ENCODE measurements at places on chromosomes 3 and 15. TPM values are rescaled to one million over a fixed set of nuclear protein-coding genes. Genes with fewer than 3 reads are reported as not detected.

DNA sequence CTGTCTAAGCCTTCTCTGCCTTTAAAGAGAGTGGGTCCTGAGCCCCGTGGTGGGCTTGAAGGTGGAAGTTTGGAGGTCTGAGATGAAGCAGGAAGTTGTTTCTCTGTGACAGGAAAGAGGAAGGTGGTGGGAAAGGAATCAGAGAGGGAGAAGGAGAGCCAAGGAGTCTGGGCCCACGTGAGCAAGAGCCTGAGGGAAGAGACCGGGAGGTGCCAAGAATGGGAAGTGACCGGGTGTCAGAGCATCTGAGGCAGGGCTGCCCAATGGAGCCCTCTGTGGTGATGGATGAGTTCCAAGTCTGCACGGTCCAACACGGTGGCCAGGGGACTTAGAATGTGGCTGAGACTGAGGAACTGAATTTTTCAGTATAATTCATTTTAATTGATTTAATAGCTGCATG lies 24.6 kb downstream of the ALDH1L1 start:
- no peak for DNase-seq

- DNase-seq, result no peak
These were observed 935.8 kb downstream of the IGSF11 start for GRCh38 chr3:118098827-118099226.

DNA sequence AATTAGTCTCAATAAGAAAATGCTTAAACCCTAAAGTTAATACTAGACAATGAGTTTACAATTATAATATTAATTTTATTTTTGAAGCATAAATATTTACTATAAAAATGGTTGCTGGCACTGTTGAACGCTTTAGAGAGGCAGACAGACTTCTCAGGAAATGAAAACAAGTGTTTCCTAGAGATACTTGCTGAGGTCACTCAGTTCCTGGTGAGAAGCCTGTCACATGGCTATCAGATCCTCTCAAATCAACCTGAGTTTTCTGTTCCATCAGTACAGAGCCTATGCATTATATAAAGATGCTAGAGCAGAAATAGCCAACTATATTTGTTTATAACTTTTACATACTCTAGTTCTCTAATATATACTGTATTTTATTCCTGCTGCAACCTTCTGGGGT lies 109.2 kb downstream of the MYO5A start:
- peak; percentile 75 for DNase-seq

DNA sequence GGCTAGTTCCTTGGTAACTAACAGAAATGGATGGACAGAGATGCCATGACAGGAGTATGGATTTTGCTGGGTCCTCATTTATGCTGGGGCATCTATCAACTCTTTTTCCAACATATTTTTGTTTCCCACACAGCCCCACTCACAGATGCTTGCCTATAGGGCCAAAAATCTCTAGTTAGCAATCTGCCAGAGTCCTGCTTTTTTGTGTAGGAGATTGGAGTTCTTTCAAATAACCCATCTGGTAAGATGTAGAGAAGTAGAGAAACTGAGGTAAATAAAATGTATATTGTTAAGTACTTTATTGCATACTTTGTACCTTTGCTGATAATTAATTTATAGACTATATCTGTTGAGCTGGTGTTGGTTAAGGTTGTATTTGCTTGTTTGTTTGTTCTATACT lies 456.5 kb upstream of the GOLIM4 start:
- DNase-seq, result no peak

FGF12 gene
- total RNA-seq, result 2.1 TPM

GPR149 gene
- not detected for total RNA-seq

CAPN7 gene
- 28.4 TPM for total RNA-seq
